ENCODE measurements at places on chromosomes 1 and 21.

- DNase-seq = no peak
Observed at GRCh38 chr1:202935844-202936243, 8.8 kb upstream of the KLHL12 start.

DNA sequence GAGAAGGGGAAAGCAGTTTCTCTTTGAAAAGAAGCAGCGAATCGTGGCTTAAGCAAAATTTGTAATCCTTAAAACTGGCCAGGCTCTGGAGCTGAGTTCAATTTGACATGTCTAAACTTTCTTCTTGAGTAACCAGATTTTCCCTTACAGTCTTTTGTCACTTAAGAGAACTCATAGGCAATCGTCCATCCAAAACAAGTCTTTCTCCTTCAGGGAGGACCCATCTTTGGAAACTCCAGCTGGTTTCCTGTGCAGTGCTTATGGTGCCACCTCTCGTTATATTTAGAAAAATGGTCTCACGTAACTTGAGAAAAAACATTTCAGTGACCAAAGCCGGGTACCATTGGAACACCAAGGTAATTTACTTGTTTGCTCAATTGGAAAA is 1.8 kb upstream of the PTTG1IP start:
- DNase-seq = no peak

DNA sequence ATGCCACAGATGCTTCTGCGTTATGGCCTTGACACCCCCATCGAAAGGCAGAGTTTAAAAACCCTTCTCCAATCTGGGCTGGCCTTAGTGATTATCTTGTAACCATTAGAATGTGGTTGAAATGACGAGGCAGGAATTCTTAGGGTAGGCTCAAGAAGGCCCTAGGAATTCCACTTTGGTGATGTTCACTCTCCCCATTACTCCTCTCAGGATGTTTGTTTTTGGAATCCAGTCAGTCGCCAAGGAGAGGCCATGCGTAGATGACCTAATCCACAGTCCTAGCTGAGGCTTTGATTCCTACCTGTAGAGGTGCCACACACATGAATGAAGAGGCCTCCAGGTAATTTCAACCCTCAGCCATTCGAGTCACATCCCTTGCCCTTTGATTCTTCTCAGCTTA is 318.2 kb downstream of the NEGR1 start:
- DNase-seq = no peak

GRCh38 chr1:39789571-39790110 is 976 bp upstream of the BMP8B start:
- DNase-seq = no peak

DNA sequence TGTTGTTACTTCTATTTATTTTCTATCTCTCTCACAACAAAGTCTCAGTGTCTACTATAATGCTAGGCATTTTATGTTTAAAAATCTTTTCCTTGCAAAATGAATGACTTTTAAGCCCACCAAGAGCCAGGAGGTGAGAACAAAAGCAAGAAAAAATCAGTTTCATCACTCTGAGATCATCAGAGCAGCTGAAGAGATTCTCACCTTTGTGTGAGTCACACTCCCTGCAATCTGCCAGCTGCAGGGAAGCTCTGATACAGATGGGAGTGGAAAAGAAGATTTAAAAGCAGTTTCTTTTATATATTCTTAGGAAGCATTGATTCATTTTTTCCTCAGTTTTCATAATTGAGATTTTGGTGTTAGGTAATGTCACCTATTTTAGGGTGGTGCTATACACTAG is 107.6 kb downstream of the LHX9 start:
- DNase-seq = no peak

DNA sequence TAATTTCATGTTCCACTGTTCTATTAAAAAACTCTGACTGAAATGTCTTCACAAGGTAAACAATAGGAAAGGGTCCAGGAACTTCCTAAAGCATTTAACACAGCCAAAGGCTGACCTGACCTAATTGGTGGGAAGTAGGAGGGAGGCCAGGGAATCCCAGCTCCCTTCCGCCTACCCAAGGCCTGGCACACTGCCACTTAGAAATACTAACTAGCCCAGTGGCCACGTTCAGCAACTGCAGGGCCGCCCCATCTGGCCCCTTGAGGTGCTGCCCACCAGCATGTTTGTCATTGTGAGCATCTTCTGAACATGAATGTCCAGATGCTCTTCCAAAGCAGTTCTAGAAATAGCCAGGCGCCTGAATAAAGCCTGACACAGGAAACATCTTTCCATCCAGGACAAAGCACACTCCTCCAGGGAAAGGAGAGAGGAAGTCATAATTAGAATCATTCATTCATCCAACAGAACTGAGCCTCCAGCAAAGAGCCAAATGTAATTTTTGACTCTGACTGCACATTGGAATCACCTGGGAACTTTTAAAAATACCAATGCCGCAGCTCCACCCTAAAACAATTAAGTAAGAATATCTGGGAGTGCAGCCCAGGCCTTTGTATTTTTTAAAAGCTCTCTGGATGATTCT is 44.6 kb upstream of the BCL9 start:
- peak; percentile 1 for DNase-seq

DNA sequence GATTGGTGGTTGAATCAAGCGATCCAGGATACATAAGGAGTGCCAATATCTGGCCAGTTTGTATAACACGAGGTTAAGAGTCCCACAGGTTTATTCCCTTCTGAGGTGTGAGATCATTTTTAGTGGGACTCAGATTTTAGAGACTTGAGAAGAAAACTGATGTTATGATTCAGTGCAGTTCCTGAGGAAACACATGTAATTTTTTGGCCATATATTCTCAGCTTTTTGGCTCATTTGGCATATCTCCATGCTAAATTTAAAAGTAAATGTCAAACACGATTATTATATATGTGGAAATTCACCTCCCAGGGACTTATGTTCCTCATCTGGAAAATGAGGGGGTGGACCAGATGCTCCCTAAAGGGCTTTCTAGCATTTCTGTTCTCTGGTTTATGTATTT is 39.2 kb upstream of the SERBP1 start:
- DNase-seq = no peak

DNA sequence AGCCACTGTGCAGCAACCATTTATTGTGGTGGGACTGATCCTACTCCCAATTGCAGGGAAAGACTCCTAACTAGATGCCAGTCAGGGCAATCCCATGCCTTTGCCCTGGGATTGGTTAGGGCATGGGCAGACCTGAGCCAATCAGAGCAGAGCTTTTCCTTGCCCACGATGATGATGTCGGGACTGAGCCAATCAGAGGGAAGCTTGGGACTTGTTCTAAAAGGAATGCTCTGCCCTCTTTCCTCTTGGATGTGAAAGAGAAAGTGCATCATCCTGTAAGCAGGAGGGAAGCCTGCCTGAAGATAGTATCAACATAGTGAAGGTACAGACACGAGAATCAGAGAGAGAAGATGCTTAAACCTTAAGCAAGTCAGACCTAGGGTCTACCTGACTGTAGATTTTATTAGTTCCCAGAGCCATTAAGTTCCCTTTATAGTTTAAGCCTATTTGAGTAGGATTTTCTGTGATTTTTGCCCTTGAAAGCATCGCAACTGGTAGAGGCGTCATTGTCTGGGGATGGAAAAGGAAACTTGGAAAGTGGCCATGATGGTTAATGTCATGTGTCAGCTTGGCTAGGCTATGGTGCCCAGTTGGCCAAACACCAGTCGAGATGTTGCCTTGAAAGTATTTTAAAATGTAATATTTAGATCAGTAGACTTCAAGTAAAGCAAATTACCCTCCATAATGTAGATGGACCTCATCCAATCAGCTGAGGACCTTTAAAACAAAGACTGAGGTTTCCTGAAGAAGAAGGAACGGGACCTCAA is 19.9 kb downstream of the IRF2BP2 start:
- no peak for DNase-seq

GRCh38 chr1:52693843-52694242 is 4.3 kb downstream of the COA7 start:
- no peak for DNase-seq

DNA sequence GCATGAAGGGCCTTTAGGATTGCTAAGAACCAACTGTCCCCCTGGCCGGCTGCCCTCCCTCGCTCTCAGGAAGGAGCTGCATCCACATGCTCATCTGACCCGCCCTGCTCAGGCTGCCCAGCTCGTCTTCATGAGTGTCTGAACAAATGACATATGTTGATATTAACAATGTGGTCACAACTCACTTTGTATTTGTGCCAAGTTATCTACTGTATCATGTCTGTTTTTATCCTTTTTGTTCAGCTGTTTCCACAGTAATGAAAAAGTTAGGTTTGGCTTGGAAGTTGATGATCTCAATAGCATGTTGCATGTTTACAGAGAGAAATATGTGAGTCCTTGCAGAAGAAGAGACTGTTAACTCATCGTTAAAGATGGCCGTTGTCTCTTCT is 75.1 kb downstream of the PHTF1 start:
- DNase-seq = no peak

- DNase-seq = no peak
Observed at GRCh38 chr1:101854271-101854670, 142.5 kb downstream of the OLFM3 start.

GRCh38 chr1:161082996-161083747 is 6.2 kb downstream of the NECTIN4 start:
- no peak for DNase-seq

- DNase-seq = no peak
Observed at GRCh38 chr21:40194185-40194980, 327.1 kb downstream of the PCP4 start.

DNA sequence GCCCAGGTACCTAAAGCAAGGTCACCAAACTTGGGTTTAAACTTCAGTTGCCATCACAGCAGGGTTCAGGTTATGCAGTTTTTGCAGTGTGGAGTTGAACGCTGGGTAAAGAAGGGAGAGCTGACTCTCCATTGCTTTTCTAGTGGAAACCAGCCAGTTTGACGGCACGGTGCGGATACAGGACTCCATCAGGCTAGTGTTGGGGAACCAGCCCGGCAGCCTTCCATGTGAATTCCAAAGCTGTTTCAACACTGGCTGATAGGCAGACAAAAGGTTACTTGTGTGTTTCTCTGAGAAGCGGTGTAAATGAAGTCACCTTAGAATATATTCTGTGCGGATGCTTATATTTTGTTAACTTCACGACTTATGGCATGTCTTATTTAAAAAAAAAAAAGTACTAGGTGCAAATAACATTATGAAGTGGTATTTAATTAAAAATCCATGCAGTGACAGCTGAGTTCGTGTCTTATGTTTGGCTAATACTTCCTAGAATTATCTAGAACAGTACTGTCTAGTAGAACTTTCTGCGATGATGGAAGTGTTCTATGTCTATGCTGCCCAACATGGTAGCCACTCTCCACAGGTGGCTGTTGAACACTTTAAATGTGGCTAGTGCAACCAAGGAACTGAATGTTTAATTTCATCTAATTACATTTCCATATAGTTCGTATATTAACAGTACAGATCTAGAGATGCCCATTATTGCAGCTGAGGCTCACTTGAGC is 29.9 kb upstream of the RCAN3 start:
- no peak for DNase-seq

DNA sequence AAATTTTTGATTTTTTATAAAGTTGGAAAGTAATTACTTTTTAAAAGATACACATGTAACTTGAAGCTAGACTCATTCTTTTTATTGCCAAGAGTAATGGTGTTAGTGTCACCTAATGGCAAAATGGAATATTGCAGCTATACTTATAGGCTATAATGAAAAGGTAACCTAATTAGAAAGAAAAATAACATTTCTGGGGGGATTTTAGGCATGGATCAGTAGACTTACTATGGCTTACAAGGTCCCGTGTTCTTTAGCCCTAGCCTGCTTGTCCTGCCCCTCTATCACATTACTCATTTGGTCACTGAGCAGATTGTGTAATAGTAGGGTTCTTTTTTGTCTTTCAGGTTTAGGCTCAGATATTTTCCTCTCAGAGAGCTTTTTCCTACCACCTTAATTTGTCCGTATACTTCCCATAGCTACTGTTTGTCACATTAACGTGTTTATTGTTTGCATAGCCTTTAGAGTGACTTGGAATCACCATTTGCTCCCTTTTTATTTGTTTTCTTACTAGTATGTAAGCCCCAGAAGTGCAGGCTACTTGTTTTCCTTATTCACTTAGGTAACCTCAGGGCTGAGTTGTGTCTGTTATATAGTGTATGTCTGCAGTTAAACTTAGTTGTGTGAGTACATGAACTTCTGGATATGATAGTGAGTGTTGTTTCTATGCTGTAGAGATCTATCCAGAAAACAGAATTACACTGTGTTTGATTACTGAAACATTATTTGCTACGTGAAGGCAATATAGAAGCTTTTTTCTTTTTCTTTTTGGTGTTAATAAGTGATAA is 58.7 kb downstream of the RABGAP1L start:
- no peak for DNase-seq

GRCh38 chr1:193184776-193185175 is 1.6 kb downstream of the B3GALT2 start:
- no peak for DNase-seq
